Caki2 (cell line): ENCODE measurements at places on chromosomes 12 and 14. TPM values are rescaled to one million over a fixed set of nuclear protein-coding genes. Genes with fewer than 3 reads are reported as not detected.

The PTCSC3 gene
- not detected in 2 replicates for total RNA-seq

The GLS2 gene
- total RNA-seq = not detected in 2 replicates

The SPRYD3 gene
- total RNA-seq = 35.2 and 48.2 TPM in 2 replicates

The TESPA1 gene
- total RNA-seq = not detected in 2 replicates

The SLC7A8 gene
- not detected in 2 replicates for total RNA-seq

The TAS2R19 gene
- not detected in 2 replicates for total RNA-seq

The SERPINA10 gene
- total RNA-seq = not detected in 2 replicates

The PROX2 gene
- not detected in 2 replicates for total RNA-seq

The ST8SIA1 gene
- total RNA-seq = not detected in 2 replicates

The LRRIQ1 gene
- total RNA-seq = 3.2 and 29.0 TPM in 2 replicates

The CIROP gene
- not detected in 2 replicates for total RNA-seq

The MDM1 gene
- 13.8 and 18.6 TPM in 2 replicates for total RNA-seq

The C1R gene
- total RNA-seq = 9.8 and 19.0 TPM in 2 replicates

The FOXG1 gene
- not detected in 2 replicates for total RNA-seq

The RAB2B gene
- 13.1 and 24.4 TPM in 2 replicates for total RNA-seq

The CCND2 gene
- 0.03 TPM in 2 replicates for total RNA-seq

The MYF5 gene
- not detected in 2 replicates for total RNA-seq

The ASCL1 gene
- total RNA-seq = not detected in 2 replicates

The CIDEB gene
- 1.0 and 6.8 TPM in 2 replicates for total RNA-seq

The GPR84 gene
- not detected in 2 replicates for total RNA-seq

The SMIM41 gene
- total RNA-seq = not detected in 2 replicates

The MAP1LC3B2 gene
- 2.7 TPM in 1 of 2 replicates, not detected in the other for total RNA-seq

The ACOT6 gene
- not detected in 2 replicates for total RNA-seq

The FAM186B gene
- total RNA-seq = 0.64 TPM in 1 of 2 replicates, not detected in the other

The TRIM9 gene
- total RNA-seq = 0.41 and 2.3 TPM in 2 replicates

The LGR5 gene
- total RNA-seq = not detected in 2 replicates

The TNFAIP2 gene
- total RNA-seq = 124 and 157 TPM in 2 replicates

The TAS2R9 gene
- total RNA-seq = not detected in 2 replicates
